ENCODE measurements at places on chromosomes 1 and 21.

DNA sequence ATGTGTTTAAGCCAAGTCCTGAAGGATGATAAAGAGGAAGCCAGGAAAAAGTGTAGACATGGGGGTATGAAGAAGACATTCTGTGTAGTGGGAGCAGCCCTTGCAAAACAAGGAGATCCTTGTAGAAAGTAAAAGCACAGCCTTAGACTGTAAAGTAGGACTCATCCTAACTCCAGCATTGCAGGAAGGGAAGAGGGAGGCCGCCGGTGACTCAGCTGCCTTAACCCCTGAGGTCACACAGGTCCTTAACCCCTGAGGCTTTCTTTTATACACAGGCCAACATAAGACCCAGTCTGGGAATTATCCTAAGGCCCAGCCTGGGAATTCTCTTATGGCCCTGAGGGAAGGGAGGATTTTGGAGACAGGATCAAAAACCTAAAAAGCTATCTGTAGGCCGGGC lies 18.0 kb downstream of the PGM1 start:
- DNase-seq = no peak

GRCh38 chr1:93675271-93675670 lies 6.4 kb downstream of the BCAR3 start:
- no peak for DNase-seq

DNA sequence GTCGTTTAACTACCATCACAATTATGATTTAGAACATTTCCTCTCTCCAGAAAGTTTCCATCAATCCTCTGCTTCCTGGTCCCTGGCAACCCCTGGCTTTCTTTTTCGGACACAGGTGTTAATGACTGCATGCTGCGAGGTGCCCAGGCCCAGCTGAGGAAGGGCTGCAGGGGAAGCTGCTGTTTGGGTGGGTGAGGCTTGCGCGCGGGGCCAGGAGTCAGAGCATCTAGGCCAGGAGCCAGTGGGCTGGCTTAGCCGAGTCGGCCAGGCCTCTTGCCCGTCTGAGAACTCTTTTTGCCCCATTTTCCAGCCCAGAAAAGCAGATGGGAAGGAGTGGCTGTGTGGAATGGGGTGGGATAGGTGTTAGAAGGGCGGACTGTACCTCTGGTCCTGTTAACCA lies 51.5 kb downstream of the NAV1 start:
- DNase-seq = no peak

DNA sequence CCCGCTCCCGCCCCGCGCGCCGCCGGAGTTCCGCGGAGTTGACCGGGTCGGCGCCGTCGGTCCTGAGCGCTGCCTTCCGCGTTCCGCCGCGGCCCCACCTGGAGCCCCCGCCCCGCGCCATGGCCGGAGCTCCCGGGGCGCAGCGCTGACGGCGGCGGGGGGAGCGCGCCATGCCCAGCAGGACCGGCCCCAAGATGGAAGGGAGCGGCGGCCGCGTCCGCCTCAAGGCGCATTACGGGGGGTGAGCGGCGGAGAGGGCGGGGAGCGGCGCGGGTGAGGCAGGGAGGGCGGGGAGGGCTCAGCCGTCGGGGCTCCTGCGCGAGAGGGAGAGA lies 216 bp downstream of the PRKCZ start:
- no peak for DNase-seq
